ENCODE measurements at places on chromosomes 4 and X.

- no peak for DNase-seq
These were observed 53.6 kb upstream of the PPARGC1A start for GRCh38 chr4:23943478-23943877.

- no peak for DNase-seq
These were observed 10.7 kb upstream of the FNIP2 start for GRCh38 chr4:158758142-158758541.

GRCh38 chr4:21765810-21766407 lies 182.7 kb downstream of the KCNIP4 start:
- no peak for DNase-seq

DNA sequence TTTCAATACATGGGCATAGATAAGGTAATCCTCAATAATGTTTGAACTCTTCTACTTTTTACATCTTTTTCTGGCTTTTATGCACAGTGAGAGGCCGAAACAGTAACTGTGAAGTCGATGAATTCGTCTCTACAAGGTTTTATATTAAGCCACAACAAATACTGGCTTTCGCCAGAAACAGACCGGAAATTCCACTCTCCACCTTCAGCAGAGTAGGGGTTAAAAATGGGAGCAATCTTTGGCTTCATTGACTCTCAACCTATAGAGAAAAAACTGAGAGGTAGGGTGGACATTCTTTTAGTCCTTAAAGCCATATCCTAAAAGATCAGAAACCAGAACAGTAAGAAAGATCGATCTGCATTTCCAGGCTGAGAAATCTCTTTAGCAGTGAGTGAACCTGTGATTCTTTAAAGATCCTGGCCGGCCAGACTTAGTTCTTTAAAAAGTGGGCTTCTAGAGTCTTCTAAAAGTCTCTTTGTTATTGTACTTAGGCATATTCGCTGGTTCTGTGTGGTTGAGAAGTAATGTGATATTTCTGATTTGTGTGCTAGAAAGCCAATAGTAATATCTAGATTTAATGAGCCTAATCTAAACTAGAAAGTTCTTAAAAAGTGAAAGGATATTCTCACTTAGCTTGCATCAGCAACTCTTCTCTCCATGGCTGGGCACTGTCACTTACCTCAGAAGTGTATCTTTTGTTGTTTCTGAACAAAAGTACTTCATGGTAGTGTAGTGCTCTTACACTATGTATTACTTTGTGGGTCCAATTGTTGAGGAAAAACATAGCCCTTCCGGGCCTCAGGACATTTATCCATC lies 2.0 kb downstream of the HSPA4L start:
- no peak for DNase-seq

- DNase-seq = no peak
These were observed 37.2 kb upstream of the PTPN13 start for GRCh38 chr4:86556791-86557415.

GRCh38 chrX:121479406-121479805 lies 432.0 kb downstream of the GLUD2 start:
- no peak for DNase-seq

GRCh38 chr4:6049985-6050384 lies 31.8 kb upstream of the C4orf50 start:
- DNase-seq = no peak

DNA sequence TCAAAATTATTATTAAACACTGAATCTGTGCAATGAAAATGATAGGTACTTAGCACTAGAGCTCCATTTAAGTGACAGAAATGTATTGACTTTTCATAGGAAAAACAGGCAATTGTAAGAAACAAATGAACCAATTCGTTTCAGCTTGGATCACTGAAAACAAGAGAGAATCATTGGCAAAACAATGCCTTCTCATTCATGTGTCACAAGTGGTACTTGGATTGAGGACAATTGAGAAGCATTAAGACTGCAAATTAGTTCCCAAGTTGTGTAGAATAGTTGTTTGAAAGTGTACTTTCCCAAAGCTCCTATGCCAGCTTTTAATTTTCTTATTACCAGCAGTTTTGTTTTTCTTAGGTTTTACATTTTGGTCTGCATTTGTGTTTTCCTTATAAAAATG lies 20.6 kb downstream of the CNKSR2 start:
- DNase-seq = no peak

GRCh38 chrX:124217304-124218251 lies 114.9 kb upstream of the TEX13D start:
- DNase-seq = peak; percentile 23

GRCh38 chr4:169335331-169335730 lies 64.6 kb upstream of the SH3RF1 start:
- DNase-seq = no peak

GRCh38 chr4:42655269-42655637 lies 1.7 kb downstream of the ATP8A1 start:
- no peak for DNase-seq

DNA sequence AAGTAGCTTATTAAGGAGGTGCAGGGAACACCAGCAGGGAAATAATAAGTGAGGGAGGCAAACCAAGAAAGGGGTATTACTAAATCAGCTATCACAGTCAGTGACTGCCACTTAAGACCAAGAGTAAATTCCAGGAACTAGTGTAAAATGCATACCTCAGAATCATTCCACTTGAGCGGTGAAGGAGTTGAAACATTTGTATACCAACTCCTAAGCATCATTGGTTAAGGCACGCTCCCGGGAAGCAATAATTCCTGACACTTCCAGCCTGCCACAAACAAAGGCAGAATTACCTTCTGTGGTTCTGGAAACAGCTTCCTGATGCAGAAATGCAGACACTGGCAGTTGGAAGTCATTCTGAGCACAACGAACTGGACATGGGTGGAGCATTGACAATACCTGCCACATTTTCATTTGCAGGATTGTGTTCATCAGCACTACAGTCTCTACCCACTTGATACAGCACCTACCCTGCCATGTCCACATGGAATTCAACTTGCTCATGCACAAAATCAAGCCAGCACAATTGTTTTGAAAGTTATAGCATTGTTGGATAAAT lies 82.1 kb downstream of the PPP1R2C start:
- DNase-seq = no peak

Data from stimulated activated CD4-positive, alpha-beta T cell treated with anti-CD3 and anti-CD28 coated beads, Interleukin-1b, Interleukin-23, amount 100 ng/mL, for 1 hour (primary cell).